Activated T-helper 1 cell treated with Interleukin-2 at 50 U/mL for 16 hours (primary cell): ENCODE measurements at places on chromosomes 3 and 15.

DNA sequence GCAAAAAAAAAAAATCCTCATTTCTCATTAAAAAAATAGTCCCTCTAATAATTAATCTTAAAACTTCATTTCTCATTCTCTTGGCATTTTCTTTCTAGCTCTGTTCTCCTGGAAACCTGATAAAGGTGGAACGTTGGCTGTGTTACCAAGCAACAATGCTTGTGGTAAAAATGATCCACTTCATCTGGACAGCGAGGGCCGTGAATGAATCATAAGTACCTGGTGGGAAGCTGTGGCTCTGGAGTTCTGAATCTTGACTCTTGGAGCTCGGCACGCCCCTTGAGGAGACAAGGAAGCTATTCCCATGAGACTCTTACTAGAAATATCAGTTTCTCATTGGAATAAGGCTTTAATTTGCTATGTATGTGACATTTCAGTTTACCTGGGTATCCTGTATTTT lies 32.5 kb downstream of the BCL2L10 start:
- no peak for DNase-seq

DNA sequence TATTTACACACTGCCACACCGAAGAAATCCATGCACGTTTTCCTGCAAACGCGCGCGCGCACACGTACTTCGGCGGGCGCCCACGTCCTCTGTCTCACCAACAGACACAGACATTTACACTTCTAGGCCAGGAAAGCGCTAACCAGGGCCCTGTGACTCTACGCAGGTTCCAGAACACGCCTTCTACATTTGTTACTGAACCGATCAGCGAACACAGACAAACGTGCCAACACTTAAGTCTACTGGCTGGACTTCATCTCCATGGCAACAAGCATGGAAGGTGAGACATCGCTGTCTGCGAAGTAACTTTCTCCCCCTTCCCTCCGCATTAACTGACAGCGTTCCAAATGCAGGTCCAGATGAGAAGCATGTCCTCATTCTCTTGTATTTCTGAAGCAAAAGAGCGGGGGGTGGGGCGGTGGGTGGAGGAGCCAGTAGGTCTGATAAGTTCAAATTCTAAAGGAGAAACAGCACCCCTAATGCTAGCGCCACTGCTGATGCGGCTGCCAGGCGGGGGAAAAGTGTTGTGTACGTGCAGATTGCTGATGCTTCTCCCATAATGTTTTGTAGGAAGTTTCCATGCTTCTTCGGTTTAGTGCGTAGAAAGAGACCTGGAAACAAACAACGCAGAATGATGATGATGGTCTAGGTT lies at the start of gene CTXN2:
CTXN2 (plus strand) TSS at position 92 of the 652 bp plus-strand sequence. CDS start 9,636 bp downstream, outside the sequence.
- DNase-seq: no peak

DNA sequence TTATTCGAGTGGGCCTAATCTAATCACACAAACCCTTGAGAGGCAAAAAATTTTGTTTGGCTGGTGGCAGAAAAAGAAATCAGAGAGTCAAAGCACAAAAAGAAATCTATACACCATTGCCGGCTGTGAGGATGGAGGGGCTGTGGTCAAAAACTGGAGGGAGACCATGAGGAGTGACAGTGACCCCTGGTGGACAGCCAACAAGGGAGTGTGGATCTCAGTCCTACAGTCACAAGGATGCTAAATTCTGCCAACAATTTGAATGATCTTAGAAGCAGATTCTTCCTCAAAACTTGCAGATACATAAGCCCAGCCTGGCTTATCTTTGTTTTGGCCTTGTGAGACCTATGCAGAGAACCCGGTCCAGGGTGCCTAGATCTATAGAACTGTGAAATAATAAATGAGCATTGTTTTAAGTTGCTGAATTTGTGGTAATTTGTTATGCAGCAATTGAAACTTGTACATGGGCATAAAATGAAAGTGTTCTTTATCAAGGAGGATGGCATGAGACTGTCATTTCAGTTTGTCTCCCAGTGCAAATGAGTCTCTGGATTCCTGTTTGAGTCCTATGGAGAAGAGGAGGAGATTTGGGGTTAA lies 103.0 kb upstream of the ARHGEF26 start:
- DNase-seq: no peak

- DNase-seq: no peak
Observed at GRCh38 chr15:99310745-99311144, 59.5 kb downstream of the LRRC28 start.

DNA sequence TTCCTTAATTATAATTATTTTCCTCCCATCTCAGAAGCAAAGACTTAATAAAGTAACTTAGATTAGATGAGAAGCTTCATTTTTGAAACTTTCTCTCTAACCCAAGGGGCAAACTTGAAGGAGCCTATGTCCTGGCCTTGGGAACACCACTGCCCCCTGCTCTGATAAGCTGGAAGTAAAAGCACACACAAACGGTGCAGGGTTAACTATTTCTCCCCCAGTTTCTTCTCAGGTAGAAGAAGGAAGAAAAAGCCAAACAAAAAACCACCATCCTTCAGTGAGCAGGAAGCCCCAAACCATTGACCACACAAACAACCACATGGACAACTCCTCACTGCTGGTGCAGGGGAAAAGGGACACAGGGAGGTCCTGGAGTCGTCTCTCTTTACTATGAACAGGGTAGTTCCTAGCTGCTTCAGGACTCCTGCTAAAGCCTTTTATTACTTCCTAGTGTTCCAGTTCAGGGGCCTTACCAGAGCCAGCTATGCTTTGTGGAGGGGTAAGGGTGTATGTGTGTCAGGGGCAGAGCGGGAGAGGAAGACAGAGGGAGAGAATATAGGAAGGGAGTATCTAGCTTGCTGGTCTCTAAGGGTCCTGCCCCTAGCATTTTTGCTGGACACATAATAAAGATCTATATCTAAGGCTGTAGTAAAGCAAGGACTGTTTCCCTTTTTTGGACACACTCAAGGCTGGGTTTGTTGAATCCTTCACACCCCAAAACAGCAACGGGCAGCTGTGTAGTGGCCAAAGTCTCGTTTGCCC lies 94.0 kb upstream of the UMPS start:
- DNase-seq: no peak

- no peak for DNase-seq
Observed at GRCh38 chr3:88142094-88142624, 7.6 kb upstream of the C3orf38 start.

DNA sequence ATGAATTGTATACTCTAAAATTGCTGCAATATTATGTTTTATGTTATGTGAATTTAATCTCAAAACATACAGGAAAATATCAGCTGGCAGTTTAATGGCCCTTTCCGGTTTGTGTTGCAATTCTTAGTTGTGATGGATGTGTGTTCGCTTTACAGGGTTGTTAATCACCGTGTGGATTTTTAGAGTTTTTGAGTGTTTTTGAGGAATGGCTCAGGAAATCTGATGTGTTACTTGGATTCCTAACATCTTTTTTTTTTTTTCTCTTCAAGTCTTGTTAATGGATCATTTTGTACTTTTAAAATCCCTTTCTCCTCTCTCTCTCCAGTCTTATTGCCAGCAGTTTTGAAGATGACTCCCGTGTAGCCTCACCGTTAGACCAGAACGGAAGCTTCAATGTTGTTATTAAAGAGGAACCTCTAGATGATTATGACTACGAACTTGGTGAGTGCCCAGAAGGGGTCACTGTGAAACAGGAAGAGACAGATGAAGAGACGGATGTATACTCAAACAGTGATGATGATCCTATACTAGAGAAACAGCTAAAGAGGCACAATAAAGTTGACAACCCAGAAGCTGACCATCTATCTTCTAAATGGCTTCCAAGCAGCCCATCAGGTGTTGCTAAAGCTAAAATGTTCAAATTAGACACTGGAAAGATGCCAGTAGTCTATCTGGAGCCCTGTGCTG lies 35.7 kb downstream of the MGA start:
- DNase-seq: no peak

DNA sequence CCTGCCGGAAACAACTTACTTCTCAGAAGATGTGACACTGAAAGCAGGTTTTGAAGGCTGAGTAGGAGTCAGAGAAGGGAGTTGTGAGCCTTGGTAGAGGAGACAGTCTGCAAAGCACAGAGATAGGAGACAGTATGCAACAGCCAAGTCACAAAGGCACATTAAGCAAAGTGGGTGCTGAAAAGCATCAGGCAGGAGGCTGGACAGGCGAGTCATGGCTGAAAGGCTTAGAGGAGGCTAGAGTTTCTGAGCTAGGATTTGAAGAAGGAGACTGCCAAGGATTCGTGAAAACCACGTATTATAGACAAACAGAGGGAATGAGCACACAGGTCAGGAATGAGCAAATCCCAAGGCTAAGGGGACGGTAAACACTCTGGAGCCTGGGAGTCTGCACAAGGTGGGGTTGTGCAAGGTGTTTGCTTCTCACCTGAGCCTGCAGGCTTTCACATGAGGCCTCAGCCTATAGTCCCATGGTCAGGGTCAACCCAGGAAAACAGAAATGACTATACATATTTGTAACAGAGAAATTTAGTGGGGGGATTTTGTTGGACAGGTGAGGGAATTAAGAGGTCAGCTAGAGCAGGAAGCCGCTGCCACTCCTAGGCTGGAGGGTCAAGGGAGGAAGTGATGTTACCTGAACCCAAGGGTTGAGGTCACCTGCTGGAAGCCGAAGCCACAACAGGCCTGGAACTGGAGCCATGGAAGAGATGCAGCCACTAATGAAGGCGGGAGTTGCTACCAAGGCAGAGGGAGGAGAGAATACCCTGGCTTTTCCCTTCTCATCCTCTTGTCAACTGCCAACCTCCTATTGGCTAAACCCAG lies 23.1 kb upstream of the TRIM71 start:
- no peak for DNase-seq

- DNase-seq: no peak
Observed at GRCh38 chr15:56718560-56718959, 14.7 kb downstream of the ZNF280D start.

GRCh38 chr15:97991972-97992541 lies 31.6 kb downstream of the ARRDC4 start:
- DNase-seq: no peak

- DNase-seq: no peak
Observed at GRCh38 chr3:57158813-57159738, 6.1 kb downstream of the IL17RD start.

- no peak for DNase-seq
Observed at GRCh38 chr3:31016196-31016595, 121.7 kb upstream of the GADL1 start.

GRCh38 chr3:45538641-45538986 lies 55.9 kb upstream of the LIMD1 start:
- no peak for DNase-seq

- DNase-seq: no peak
Observed at GRCh38 chr3:166080096-166080495, 242.9 kb upstream of the BCHE start.

GRCh38 chr3:160820022-160820421 lies 64.0 kb downstream of the PPM1L start:
- DNase-seq: no peak

- no peak for DNase-seq
Observed at GRCh38 chr3:33115024-33115768, 1.4 kb downstream of the CRTAP start.

DNA sequence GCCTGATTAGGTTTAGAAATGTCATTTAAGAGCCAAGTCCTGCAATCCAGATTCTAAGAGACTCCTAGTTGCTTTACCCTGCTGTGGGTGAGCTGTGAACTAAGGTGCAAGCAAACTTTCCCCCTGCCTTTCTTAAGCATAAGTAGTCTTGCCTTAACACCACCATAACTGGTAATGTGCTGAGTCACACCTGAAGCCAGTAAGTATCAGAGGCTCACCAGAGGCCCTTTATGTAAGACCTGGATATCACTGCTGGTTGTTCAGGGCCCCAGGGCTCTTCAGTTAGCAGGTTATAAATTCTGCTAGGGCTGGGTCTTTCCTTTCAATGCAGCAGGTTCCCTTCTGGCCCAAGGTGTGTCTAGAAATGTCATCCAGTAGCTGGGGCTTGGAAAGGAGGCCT lies 509.9 kb downstream of the VGLL3 start:
- DNase-seq: no peak

DNA sequence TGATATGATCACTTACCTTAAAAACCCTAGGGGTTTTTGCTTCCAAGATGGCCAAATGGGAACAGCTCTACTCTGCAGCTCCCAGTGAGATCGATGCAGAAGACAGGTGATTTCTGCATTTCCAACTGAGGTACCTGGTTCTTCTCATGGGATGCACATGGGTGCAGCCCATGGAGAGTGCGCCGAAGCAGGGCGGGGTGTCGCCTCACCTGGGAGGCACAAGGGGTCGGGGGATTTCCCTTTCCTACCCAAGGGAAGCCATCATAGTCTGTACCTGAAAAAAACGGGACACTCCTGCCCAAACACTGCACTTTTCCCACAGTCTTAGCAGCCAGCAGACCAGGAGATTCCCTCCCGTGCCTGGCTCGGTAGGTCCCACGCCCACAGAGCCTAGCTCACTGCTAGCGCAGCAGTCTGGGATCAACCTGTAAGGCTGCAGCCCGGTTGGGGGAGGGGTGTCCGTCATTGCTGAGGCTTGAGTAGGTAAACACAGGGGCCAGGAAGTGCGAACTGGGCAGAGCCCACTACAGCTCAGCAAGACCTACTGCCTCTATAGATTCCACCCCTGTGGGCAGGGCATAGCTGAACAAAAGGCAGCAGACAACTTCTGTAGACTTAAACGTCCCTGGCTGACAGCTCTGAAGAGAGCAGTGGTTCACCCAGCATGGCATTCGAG lies 78.6 kb downstream of the CTNNB1 start:
- no peak for DNase-seq
